ENCODE measurements at places on chromosomes 2 and 18. TPM values are rescaled to one million over a fixed set of nuclear protein-coding genes. Genes with fewer than 3 reads are reported as not detected.
A peak's percentile ranks its signal among the peaks of the same experiment; 100 is the strongest.

GRCh38 chr2:115036818-115037217 lies 594.4 kb downstream of the DPP10 start:
- DNase-seq, result no peak

- no peak for DNase-seq
These were observed 525.9 kb downstream of the TMEM182 start for GRCh38 chr2:103287746-103288145.

DNA sequence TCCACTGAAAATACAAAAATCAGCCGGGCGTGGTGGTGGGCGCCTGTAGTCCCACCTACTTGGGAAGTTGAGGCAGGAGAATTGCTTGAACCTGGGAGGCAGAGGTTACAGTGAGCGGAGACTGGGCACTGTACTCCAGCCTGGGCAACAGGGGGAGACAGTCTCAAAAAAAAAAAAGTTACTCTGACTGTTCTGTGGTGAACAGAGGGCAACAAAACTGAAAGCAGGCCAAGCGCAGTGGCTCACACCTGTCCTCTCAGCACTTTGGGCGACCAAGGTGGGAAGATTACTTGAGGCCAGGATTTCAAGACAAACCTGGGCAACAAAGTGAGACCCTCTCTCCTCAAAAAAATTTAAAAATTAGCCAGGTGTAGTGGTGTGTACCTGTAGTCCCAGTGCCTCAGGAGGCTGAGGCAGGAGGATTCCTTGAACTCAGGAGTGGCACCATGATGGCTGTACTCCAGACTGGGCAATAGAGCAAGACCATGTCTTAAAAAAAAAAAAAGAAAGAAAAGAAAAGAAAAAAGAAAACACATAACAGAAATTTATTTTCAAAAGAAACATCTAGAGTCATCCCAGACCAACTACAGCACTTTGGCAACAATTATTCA lies 13.6 kb upstream of the RTN4 start:
- no peak for DNase-seq

- no peak for DNase-seq
These were observed 14.6 kb downstream of the CCNYL1 start for GRCh38 chr2:207725873-207726578.

DNA sequence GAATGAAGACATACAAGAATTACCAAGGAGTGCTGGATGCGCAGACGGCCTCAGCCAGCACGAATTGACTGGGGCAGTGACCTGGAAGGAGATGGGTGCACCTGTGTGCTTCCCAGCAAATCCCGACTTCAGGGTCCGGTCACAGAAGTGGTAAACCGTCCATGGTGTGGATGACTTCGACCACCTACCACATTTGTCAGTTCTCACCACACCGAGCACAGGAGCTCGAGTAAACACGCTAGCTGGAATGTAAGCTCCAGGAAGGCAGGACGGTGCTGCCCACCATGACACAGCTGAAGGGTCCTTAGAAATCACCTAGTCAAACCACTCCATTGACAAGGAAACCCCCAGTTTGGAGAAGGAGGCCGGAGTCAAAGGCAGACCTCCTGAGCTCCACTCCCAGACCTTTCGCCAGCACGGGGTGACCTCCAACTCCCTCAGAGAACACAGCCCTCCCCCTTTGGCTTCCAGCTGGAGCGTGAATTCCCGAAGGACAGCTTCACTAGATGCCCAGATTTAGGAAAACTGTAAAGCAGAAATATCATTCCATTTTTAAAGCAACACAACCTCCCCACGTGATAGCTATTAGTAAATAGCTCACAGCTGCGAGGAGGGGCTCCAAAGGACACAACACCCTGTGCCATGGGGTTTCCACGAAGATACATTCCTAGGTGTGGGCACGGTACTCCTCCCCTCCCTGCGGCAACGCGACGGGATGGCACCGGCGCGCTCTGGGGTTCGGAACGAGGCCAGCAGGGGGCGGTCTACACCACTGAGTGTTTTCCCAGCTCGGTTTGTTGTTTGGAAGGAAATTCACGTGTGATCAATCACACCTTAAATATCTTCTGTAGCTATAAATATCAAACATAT lies 34.1 kb upstream of the GNAL start:
- DNase-seq, result peak; percentile 7

DNA sequence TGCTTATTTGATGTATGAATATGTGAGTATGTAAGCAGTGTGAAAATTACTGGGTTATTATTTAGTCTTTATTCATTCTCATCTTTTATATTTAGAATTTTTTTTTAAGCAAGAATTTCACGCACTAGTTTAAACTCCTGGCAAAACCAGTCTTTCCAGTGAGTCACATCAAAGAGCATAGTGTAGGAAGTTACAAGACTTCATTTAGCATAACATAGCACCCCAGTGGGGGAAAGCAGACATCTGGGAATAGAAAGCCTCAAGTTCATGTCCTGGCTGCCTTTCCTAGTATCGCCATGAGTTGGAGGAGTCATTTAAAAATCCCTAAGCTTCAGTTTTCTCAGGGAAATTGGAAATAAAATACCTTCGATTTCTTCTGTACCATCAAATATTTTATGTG lies 408.3 kb downstream of the NUP35 start:
- no peak for DNase-seq

DNA sequence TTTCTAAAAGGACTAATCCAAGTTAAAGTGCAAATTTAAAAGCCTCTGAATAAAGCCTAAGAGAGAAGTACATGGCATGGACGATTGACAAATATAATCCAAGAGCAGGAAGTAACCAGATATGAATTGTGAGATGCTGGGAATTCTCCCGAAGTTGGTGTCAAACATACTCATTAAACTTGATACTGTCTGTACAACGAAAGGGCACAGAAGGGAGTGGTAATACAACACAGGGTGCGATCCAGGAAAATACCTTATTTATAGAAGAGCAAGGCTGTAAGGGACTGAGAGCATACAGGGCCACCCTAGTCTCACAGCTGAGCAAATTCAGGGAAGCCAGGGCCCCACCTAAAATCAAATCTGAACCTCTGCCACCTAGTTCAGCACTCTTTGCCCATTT lies 41.6 kb downstream of the SEMA4F start:
- no peak for DNase-seq

DNA sequence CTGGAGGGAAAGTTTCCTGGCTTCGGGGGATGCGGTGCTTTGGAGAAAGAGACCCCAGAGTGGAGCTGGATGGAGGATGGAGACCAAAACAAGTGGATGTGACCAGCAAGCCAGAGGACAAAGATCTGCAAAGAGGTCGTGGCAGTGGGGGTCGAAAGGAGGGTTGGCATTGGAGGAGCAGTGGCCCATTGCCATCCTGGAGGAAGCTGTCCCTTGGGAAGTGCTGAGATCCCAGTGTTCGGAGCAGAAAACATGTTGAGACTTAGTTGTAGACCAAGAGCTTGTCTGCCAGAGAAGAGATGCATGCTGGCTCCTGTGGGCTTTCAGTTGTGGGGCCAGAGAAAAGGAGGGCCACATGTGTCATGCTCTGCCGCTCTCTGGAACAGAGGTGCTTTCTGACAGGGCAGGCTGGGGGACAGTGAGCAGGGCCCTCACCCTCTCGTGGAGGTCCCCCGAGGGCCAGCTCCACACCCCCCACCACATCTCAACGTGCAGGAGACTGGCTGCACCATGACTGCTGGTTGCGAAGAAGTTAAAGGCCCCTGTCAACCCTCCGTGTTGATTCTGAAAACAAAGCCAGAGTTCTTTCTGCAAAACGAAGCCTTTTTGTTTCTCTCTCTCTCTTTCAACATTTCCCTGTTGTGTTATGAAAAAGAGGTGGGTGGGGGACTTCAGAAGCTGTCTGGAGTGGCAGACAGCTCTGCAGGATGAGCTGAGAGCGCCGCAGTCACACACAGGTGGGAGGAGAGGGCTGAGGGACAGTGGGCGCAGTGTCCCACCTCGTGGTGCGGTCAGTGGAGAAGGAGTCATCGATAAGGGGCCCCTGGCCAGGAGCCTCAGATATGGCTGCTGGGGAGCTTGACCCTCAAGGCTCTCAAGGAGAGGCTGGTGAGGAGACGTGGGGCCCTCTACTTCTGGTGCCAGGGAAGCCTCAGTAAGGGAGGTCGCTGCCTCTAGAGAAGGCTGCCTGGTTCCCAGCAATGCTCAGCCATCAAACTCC lies 77.6 kb upstream of the BCL2L11 start:
- DNase-seq, result no peak

GRCh38 chr18:24443870-24444269 lies 16.6 kb upstream of the HRH4 start:
- DNase-seq, result no peak

DNA sequence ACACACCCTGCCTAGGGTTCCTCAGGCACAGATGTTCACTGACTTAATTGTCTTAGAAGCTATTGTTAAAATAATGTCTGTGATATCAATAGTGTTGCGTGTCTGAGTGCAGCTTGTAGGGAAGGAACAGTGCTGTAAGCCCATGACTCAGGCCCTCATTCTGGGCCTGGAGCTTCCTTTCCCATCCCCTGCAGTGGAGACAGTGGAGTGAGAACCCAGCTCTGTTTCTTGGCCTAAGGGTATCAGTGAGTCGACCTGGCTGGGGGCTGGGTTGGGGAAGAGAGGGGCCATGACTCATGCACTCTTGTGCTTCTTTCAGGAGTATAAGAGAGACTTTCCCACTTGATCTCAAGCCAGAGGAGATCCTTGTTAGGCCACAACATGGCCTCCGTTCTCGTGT lies 106.8 kb downstream of the HRH4 start:
- peak; percentile 4 for DNase-seq

DNA sequence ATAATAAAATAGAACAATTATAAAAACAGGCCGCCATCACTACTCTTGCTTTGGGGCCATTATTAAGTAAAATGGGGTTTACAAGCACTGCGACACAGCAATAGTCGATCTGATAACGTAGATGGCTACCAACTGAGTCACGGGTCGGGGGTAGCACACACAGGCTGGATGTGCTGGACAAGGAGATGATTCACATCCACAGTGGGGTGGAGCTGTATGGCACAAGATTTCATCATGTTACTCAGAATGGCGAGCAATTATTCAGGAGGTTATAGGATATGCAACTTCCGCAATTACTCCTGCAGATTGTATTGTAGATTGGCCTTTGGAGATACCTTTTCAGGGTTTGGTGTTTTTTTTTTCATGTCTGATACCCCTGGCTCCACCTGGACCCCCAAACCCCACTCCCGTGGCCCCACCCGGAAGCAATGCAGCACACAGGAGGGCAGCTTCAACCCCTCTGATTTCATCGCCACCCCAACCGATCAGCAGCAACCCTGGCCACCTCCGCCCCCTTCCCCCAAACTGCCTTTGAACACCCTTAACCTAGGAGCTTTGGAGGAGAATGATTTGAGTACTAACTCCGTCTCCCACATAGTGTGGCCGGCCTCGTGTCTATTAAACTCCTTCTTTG lies 21.4 kb upstream of the MLPH start:
- DNase-seq, result peak; percentile 98

GRCh38 chr2:24508878-24509277 lies 17.8 kb downstream of the NCOA1 start:
- no peak for DNase-seq

- no peak for DNase-seq
These were observed 22.8 kb upstream of the IL37 start for GRCh38 chr2:112887964-112888749.

DNA sequence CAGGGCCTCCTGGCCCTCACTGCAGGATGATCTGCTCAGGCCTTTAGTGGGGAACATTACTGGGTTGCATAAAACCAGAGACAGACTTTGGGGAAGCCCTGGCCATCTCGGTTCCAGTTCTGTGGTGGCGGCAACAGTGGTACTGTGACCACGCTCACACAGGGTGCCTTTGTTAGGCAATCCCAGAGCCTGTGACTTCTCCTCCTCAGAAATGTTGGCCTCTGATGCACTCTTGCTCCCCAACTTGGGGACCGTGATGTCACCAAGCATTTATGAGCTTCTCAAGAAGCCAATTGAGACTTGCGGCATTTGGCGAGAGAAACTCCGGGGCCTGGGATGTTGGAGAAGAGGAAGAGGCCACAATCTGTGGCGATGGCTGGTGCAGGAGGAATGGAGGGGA lies 80.9 kb upstream of the PKDCC start:
- DNase-seq, result no peak

DNA sequence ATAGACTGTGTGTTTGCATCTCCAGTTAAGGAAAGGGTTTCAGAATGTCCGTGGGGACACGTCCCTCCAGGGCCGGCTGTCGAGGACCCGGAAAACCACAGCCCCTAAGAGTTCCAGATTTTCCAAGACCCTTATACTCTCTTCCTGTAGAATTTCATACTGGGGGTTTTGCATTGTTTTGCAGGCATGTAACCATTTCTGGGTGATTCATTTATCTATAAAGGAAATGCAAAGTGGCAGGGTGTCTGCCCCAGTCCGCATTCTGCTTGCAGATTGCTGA lies 8.5 kb downstream of the SP9 start:
- no peak for DNase-seq

DNA sequence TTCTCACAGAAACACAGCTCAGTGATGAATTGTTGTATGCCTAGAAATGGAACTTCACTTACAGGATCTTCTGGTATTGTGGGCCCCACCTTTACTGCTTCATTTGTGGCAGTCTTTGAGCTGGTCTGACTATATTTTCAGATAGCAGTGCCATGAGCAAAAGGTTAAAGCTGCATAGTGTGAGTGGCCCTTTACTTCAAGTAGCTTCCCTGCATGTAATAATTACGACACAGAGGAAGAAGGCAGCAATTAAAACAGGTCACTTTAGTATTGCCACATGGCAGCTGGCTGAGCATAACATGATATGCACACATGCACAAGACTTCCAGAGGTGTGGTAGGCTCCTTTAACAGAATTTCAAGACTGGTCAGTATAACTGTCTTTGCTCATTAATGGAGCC lies 426.3 kb upstream of the ZEB2 start:
- DNase-seq, result no peak

DNA sequence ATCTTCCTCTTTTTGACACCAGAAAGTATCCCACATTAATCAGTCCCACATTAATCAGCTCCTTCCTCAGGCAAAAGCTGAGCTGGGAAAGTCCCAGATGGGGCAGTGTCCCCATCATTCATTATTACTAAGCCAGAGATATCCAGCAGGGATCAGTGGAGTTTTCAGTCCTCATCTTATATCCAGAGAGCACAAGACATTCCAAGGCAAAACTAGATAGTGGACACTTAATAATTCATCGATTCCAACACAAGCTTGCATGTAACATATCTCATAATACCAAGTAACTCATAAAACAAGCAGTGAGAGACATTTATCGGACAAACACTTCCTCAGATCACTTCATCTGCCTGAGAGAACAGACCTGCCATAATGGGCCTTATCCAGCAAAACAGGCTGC lies 53.1 kb downstream of the MCFD2 start:
- DNase-seq, result no peak

DNA sequence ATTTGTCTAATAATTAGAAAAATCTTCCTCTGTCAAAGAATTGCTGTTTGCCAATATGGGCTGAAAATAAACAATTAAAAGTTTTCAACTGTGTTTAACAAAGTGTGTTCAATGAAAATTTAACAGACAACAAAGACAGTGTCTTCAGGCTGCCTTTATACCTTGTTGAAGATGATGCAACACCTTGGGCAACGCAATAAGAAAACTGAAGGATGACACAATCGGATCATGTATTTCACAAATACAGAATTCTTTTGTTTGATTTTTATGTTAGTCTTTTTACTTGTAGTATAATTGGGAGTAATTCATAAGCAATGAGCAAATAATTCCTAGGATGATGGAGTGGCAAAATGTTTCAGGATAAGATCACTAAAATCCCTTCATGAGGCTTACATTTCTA lies 27.8 kb downstream of the CHN1 start:
- no peak for DNase-seq

The SNORC gene
- total RNA-seq, result 1.2 TPM

The THAP4 gene
- total RNA-seq, result 45.8 TPM

The LRP1B gene
- total RNA-seq, result not detected

The SLC9A4 gene
- not detected for total RNA-seq

The ERMN gene
- total RNA-seq, result not detected

The AFF3 gene
- 5.6 TPM for total RNA-seq

The ABHD1 gene
- total RNA-seq, result not detected

The CHRNG gene
- total RNA-seq, result not detected

The STAMBP gene
- 34.8 TPM for total RNA-seq

The CDKL4 gene
- total RNA-seq, result 0.52 TPM

Data from HFFc6 (cell line).